ENCODE measurements at places on chromosomes 3 and 15. TPM values are rescaled to one million over a fixed set of nuclear protein-coding genes. Genes with fewer than 3 reads are reported as not detected.

- DNase-seq, result no peak
These were observed 384.3 kb upstream of the NR2F2 start for GRCh38 chr15:95946241-95946640.

GRCh38 chr15:98241032-98241554, 280.6 kb downstream of the ARRDC4 start:
- no peak for DNase-seq

The ADGRG7 gene
- total RNA-seq, result not detected

DNA sequence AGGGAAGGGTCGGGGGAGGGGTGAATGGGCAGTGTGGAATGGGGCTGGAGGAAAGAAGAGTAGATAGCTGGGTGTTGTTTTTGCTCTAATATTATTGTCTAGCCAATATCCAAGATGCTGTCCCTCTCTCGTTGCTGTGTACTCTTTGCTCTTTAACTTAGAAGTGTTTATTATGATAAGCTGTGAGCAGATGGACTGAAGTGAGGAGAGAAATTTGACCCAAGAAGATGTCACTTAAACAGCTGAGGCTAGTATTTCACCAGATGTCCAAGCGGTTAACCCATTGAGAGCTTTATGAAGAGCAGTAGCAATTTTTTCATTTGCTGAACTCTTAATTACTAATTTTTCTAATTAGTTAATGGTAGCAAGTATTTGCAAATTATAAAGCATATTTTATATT, 212.2 kb upstream of the TP63 start:
- DNase-seq, result no peak

DNA sequence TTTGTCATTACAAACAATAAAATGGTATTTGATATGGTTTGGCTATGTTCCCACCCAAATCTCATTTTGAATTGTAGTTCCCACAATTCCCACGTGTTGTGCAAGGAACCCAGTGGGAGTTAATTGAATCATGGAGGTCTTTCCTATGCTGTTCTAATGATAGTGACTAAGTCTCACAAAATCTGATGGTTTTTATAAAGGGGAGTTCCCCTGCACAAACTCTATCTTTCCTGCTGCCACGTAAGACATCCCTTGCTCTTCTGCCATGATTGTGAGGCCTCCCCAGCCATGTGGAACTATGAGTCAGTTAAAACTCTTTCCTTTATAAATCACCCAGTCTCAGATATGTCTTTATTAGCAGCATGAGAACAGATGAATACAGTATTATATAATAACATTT, 15.4 kb upstream of the AADAC start:
- DNase-seq, result no peak

DNA sequence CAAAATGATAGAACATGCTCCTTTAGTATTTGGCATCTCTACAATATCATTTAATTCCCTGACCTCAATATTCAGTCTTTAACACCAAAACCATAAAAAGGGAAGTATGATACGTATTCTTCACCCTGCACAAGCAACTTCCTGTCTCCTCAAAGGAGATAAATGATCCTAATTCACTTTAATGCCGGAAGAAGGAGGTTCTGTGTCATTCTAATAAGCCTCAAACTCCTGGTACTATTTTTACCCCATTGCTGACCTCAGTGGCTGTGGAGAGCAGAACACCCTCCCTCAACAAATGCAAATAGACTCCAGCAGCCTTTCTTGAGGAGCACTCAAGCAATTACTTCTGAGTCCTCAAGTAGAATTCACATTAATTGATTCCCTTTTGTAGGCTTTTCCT, 173.3 kb downstream of the TMEM108 start:
- no peak for DNase-seq

GRCh38 chr15:80157215-80157614, 4.4 kb downstream of the FAH start:
- no peak for DNase-seq

- no peak for DNase-seq
These were observed 237.4 kb downstream of the MFSD1 start for GRCh38 chr3:159039286-159039685.

GRCh38 chr3:194879126-194879877, 193.6 kb downstream of the FAM43A start:
- no peak for DNase-seq

GRCh38 chr3:4738737-4739274, 240.4 kb upstream of the BHLHE40 start:
- no peak for DNase-seq

- DNase-seq, result no peak
These were observed 56.1 kb upstream of the GK5 start for GRCh38 chr3:142281474-142281873.

DNA sequence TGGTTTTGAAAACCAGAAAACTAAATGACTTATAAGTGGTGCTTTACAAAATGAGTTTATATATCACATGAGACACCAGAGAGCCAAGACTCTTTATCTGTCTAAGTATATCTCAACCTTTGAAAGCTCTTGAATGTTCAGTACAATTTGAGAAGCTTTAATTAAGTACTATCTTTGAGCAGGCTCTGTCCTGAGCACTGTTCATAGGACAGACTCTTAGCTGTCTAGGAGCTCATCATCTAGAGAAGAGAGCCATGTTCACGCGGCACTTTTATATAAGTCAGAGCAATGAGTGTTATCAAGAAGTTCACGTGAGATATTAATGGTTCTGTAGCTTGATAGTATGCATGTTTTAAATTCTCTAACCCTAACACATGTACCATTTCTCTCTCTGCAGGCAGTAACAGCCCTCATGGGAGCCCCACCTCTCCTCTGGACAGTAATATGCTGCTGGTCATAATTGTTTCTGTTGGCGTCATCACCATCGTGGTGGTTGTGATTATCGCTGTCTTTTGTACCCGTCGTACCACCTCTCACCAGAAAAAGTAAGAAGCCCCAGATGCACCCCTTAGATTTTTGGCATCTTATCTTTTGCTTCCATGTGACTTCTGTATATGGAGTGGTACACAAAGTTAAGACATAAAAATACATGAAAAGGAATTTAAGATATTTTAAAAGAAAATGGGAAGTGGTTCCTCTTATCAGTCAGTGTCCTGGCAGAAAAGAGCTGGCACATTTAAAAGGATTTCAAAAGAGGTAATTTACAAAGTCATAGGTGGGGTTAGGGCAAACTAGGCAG, 86.0 kb downstream of the HCN4 start:
- DNase-seq, result no peak

The TMEM212 gene
- not detected for total RNA-seq

DNA sequence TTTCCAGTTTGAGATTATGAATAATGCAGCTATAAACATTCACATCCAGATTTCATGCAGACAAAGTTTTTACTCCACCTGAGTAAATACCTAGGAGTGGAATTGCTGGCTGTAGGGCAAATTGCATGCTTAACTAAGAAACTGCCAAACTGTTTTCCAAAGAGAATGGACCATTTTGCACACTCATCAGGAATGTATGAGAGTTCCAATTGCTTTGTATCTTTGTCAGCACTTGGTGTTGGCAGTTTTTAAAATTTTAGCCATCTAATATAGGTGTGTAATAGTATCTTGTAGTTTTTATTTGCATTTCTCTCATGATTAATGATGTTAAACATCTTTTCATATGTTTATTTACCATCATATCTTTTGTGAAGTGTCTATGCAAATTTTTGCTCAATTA, 40.6 kb upstream of the TRIM59 start:
- DNase-seq, result no peak

- no peak for DNase-seq
These were observed 34.6 kb upstream of the RHCG start for GRCh38 chr15:89530976-89531375.

DNA sequence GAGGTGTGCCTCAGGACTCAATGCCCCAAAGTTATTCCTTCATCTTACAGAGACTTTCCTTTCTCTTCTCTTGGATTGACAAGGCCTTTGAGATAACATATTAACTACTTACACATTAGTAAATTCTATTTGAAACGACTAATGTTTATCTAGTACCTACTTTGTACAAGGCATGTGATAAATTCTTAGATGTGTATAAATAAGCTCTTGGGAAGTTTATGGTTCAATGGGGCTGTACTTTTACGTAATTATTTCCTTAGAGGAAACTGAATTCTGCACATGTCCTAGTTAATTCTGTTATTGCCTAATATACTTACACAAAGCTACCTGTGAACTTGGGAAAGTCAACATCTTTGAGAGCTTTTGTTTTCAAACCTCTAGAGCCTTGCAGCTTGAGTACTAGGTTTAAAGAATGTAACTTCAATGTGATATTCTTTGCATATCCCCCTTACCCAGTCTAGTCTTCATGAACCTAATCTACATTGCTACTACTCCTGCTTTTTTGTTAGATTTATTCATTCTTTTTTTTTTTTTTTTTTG, 58.5 kb upstream of the RAP2B start:
- DNase-seq, result no peak

- no peak for DNase-seq
These were observed 112.2 kb downstream of the DCLK3 start for GRCh38 chr3:36652104-36652503.

DNA sequence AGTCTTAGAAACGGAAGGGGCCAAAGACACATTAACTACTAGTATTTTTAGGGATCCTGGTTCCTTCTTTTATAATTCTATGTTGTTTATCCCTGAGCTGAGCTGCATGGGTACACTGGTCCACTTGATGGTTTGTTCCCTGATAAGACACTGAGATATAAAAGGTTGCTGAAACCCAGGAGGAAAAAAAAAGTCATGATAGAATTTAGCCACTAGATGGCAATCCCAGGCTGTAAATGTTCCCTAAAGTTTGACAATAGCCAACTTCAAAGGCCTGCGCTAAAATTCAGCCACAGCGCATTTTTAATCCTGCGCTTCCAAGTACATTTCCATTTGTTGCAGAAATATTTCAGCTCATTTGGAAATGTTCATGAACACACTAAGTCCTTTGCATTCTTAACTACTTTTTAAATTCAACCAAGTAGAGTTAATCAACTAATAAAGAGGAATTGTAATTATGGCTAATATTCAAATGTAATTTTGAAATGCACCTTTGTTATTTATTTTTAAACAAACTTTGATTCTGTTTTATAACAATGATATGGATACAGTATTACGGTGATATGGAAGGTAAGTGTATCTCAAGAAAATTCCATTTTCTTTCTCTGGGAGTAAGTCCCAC, 249.3 kb upstream of the FEZF2 start:
- DNase-seq, result no peak

DNA sequence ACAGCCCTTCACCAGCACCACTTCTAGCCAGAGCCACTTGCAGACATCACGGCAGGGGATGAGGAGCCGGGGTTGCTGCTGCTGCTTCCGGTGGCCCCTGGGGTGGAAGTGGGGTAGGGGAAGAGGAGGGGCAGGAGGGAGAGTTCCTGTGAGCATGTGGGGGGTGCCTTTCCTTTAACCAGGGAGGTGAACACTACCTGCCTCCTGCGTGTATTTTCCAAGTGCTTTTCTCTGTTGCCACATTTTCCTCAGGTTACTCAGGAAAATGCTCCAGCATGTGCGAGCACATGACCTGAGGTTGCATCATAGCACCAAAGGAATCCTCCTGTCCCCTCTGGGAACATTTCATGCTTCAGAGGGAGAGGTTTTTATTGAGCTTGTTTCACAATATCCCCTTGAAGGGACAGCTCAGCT, 12.2 kb upstream of the SACM1L start:
- no peak for DNase-seq

DNA sequence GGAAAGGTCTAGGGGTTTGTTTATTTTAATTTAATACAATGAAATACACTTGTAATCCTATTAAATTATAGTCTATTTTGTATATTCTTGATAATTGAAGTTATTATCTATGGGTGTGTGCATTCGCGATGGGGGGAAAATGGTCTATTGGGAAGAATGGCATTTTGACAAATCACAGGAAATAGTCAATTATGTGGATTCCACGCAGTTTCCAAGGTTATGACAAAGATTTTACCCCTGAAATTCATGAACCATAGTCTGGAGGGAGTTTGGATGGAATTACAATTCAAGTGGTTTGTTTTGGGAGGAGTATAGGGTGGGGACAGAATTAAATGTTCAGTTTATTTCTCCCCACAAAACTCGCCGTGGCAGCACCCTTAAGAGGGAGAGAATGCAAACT, 66.5 kb downstream of the RBMS3 start:
- no peak for DNase-seq

The IGSF10 gene
- 0.55 TPM for total RNA-seq

GRCh38 chr15:40593165-40593564, 884 bp upstream of the KNL1 start:
- DNase-seq, result no peak

- no peak for DNase-seq
These were observed 58.3 kb downstream of the LRIG1 start for GRCh38 chr3:66442254-66443117.

- DNase-seq, result no peak
These were observed 749.5 kb downstream of the ROBO1 start for GRCh38 chr3:79018265-79018664.

DNA sequence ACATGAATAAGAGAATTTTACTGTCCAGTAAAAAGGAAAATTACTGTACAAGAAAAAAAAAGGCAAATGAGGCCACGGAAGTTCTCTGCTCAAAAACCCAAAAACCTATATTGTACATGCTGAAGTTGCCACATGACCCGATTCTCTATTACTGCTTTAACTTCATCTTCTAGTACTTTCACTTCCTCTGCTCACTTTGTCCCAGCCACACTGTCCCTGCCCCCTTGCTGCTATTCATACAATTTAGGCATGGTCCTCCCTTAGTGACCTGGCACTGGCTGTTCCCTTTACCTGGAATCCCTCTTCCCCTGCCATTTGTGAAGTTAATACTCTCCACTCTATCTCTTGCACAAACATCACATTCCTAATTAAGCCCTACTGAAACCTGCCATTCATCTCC, 457.4 kb downstream of the MAGI1 start:
- no peak for DNase-seq

The TRH gene
- not detected for total RNA-seq

GRCh38 chr3:107508331-107508730, 14.4 kb upstream of the BBX start:
- DNase-seq, result no peak

DNA sequence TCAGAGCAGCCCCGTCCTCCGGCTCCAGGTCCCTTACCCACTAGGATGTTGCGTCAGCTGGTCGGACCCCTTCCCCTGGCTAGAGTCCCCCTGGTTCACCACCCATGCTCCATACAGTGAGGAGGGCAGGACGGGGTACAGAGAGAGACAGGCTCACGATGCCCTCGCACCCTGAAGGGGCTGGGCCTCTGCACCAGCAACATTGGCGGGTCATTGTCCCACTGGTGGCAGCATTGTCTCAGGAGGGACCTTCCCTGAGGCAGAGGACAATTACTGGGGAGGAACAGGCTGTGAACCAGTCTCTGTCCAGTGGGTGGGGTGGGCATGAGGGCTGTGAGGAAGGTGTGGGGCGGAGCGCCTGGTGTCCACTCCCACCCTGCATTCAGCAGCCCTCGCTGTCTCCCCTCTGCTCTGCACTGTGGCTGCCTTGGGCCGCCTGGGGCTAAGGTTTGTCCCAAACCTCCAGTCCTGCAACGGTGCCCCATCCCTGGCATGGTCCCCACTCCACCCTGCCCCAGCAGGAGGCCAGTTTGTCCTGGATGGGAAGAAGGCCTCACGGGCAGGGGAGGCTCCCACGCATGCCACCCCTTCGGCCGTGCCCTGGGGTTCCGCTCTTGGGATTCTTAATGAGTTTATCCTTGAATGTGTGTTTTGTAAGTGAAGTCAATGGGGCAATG, 48.0 kb upstream of the KLF13 start:
- no peak for DNase-seq

- DNase-seq, result peak; percentile 21
These were observed 5.5 kb downstream of the B4GALT4 start for GRCh38 chr3:119235151-119235550.
